ENCODE measurements at places on chromosomes 7 and 10.

DNA sequence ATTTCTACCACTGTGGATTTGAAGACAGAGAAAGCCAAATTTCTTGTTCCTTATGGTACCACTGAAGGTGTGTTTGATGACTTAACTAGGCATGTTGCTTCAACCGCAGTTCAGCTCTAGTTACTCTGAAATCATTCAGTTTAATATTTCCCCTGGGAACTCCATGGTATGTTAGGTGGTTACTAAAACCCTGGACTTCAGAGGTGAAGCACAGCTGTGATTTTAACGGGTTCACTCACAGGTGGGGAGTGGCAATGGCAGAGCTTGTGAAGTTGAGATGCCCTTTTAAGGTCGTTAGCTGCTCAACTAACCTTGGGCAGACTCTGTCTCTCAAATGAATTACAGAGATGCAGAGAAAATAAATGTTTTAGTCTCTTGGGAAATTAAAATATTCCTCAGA, 163.6 kb upstream of the PHYHIPL start:
- DNase-seq: no peak

- no peak for DNase-seq
Observed at GRCh38 chr10:593016-593415, 96.5 kb downstream of the DIP2C start.

DNA sequence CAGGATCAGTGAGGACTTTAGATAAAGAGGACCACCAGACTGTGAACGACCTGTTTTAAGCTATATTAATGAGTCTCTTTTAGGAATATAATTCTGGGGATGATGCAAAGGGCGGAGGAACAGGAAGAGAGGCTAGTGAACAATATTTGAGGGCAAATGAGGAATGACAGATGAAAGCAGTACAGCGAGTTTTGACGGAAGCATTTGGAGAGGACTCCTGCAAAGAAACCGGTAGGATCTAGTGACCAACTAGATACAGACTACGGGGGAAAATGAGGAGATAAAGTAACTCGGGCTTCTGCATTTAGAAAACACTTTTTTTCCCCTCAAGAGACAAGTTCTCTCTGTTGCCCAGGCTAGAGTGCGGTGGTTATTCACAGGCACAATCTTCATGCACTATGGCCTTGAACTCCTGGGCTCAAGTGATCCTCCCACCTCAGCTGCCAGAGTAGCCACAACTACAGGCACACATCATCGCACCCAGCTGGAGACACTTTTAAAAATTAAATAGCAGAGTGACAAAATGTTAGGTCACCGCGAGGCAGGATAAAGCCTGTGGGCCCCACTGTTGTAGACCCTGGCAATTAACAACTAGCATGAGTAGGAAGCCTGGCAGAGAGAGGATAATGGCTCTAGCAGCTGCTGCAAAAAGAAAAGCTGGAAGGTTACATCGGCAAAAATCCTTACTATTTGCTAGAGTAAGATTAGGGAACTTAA, 143.2 kb downstream of the SRPK2 start:
- no peak for DNase-seq

GRCh38 chr7:159175792-159176191, 31.1 kb upstream of the VIPR2 start:
- DNase-seq: no peak

DNA sequence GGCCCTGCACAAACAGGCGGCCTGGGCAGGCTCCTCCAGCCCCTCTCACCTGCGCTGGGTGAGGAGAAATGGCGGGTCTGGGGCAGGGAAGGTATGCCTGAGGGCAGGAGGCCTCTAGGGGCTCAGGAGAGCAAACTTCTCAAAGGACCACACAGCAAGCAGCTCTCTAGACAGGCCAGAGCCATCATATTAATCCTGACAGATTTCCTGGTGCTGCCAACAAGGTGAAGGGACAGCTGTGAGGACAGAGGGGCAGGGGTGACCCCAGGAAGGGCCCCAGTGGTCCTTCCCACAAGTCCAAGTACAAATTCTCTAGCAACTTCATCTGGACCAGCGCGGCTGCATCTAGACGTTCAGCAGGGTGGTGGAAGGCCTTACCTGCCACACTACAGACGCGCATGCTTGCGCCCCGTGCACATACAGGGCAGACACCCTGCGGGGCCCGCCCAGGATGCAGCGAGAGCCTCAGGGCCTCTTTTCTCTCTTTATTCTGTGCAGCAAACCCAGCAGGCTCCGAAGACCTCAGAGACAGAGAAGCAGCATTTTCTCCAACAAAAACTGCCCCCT, 62.1 kb downstream of the ZRANB1 start:
- no peak for DNase-seq

GRCh38 chr10:115937768-115938056, 335.3 kb downstream of the GFRA1 start:
- no peak for DNase-seq

- no peak for DNase-seq
Observed at GRCh38 chr10:58885686-58886345, 290.6 kb upstream of the PHYHIPL start.

GRCh38 chr7:29922921-29923700, 66.5 kb downstream of the SCRN1 start:
- DNase-seq: no peak

DNA sequence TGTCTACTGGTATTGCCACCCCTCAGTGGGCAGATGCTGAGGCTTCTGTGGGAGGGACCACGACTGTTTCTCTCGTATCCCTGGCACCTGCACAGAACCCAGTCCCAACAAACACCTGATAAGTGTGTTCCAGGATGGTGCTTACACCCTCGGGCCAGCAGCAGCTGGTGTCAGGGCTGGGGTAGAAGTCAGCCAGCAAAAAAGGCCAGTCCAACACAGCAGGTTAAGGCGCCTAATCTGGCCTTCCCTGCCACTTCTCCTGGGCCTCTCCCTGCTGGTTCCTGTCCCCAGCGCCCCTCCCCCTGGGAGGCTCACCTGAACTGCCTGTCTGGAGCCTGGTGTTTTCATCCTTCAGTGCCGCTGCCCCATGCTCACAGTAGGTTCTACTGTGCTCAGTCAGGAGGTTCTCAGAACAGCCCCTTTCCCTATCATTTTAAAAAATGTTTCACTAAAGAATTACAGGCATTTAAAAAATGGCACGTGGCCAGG, 20.0 kb downstream of the PODXL start:
- no peak for DNase-seq

GRCh38 chr7:2376351-2377154, 21.9 kb downstream of the EIF3B start:
- no peak for DNase-seq

GRCh38 chr10:103184615-103185014, 8.5 kb downstream of the NT5C2 start:
- DNase-seq: no peak

DNA sequence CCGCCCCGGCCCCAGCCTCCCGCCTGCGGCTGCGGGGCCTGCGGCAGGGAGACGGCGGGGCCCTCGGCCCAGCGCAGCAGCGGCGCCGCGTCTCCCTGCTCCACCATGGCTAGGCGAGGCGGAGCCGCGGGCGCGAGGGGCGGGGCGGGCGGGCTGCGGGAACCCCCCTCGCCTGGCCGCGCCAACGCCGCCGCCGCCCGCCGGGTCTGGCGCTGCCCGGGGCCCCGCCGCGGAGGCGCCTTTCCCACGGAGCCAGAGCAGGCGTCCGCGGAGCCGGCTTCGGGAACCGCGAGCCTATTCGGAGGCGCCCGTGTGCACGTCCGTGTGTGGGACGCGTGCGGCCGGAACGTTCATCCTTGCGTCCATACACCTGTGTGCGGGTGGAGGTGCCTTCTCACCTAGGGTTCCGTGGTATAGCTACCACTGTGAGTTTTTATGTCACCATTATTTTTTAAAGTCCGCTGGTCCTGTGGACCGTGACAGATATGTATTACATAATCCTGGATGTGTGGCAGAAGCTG, at the start of gene DENND11:
TSS of gene DENND11 (minus strand) at position 120 of the 521 bp plus-strand sequence. CDS start at position 107, 13 bp downstream.
- peak; percentile 25 for DNase-seq

DNA sequence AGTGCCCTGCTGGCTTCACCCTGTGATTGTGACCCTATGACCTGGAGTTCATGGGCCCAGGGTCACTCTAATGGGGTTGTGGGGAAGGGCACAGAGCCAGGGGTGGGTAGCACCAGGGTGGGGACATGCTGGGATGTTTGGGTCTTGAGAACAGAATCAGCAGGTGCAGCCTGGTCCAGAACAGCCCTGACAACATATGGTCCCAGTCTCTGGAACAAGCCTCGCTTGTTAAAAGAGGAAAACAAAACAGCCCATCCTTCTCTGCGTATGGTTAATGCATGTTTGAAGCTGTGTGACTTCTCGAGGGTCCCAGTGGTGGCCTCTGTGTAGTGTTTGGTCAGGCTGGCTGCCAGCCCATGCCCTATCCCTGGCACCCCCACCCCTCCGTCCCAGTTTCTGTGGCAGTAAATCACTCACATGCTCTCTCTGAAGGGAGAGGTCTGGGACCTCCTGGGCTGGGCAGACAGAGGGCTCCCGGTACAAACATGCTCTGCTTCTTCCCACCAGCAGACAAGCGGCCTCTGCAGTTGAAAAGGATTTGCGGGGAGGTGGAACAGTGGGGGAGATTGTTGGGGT, 79.4 kb downstream of the FAM241B start:
- no peak for DNase-seq

- DNase-seq: no peak
Observed at GRCh38 chr10:19826712-19827111, 10.5 kb downstream of the PLXDC2 start.

DNA sequence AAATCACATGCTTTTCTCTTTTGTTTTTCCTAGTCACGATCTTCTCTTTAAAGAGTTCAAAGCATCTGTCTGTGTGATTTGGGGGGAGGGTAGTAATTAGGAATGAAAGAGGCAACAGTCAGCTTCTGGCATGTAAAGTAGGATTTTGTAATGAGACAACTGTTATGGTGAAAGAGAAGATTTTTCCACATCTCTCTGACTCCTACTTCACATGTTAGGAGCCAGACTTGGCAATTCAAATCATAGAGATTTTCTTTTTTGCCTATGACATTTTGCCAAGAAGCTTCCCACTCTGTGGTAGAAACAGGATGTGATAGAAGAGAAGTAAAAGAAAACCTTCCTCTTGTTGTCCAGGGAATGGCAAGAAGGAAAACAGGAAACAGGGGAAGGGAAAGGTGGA, 38.3 kb upstream of the KLHL7 start:
- no peak for DNase-seq

- no peak for DNase-seq
Observed at GRCh38 chr7:107158028-107158427, 10.8 kb upstream of the HBP1 start.

DNA sequence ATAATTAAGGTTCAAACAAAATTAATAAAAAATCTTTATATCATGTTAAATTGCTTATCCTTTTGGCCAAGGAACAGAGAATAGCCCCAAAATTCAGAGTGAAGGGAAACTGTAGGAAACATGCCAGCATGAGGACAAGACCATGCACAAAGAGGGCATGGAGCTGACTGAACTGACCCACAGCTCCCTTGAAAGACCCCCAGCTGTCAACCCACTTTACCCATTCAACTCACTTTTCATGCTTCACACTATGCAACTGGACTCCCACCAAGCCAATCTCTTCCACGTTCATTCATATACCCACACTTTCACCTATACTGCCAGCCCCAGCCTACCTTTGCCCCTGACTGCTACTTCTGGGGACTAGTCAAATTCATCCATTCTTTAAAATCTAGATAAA, 10.2 kb downstream of the FBXW4 start:
- no peak for DNase-seq

- DNase-seq: no peak
Observed at GRCh38 chr7:105210721-105211205, 178.0 kb downstream of the SRPK2 start.

- DNase-seq: no peak
Observed at GRCh38 chr10:60666221-60666620, 112.1 kb upstream of the CDK1 start.

GRCh38 chr10:200405-200804, 65.2 kb downstream of the ZMYND11 start:
- no peak for DNase-seq
